GM19239 (cell line): ENCODE measurements at places on chromosomes 3 and 15.
A peak's percentile ranks its signal among the peaks of the same experiment; 100 is the strongest.

DNA sequence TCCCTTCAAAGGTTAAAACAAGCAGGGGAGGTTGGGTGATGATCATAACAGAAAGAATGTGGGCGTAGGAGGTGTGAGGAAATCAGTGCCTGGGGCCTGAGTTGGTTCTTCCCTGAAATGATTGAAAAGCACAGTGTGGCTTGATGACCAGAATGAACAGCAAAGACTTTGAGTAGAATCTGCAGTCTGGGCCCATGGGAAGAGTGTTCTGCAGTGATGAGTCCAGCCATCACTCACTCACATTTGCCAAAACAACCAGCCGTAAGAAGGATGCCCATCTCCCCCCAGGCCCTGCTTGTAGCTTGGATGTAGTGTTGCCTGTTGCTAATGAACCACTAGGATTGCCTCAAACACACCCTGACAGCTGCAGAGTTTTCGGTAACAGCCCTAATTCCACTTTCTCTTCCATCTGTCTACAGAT is 67.9 kb downstream of the VGLL3 start:
- DNase-seq, result no peak

- no peak for DNase-seq
These were observed 53.7 kb downstream of the ZIC1 start for GRCh38 chr3:147462856-147463255.

DNA sequence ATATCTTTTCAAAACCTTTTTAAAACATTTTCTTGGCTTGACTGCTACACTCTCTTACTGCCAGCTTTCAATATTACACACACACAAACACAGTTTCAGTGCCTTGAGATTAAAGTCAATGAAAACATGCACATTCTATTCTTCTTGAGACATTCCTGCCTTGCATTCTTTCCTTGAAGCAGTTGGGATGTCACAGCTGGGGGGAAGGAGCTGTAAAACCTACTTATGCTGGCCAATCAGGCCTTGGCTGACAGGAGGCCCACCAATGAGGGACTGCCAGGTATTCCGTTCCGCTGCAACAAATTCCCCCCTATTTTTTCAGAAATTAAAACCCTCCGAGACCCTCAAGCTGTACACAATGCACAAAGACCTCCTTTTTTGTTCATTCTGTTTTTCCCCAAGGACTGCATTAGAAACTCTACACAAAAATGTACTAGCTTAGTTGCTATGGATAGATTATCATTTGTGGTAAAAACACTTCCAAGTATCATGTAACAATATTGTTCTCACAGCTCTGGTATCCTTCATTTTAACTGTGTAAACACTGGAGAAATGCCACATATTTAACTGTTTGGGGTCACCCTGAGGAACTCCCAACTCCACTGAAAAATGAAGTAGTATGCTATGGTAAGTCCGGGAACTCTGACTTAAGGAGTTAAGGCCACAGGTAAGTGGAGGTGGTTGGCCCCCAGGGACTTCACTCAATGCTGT is 18.5 kb downstream of the FSTL1 start:
- DNase-seq, result no peak

GRCh38 chr3:194313560-194314387 is 37.4 kb downstream of the CPN2 start:
- DNase-seq, result no peak

DNA sequence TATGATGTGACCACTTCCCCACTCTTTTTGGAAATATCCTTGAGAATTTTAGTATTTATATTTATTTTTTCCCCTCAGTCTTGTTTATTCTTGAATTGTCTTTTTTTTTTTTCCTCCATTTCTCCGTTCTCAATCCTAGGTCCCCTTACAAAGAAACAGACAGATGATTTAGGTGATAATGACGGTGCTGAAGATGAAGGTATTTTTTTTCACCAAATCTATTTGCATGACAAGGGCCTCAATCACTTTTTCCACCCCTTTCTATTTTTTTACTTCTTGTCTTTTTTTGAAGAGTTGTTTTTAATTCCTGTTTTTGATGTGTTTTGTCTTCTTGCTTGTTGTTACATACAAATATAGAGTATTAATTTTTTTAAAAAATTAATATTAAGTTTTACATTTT is 402.6 kb downstream of the NLGN1 start:
- no peak for DNase-seq

DNA sequence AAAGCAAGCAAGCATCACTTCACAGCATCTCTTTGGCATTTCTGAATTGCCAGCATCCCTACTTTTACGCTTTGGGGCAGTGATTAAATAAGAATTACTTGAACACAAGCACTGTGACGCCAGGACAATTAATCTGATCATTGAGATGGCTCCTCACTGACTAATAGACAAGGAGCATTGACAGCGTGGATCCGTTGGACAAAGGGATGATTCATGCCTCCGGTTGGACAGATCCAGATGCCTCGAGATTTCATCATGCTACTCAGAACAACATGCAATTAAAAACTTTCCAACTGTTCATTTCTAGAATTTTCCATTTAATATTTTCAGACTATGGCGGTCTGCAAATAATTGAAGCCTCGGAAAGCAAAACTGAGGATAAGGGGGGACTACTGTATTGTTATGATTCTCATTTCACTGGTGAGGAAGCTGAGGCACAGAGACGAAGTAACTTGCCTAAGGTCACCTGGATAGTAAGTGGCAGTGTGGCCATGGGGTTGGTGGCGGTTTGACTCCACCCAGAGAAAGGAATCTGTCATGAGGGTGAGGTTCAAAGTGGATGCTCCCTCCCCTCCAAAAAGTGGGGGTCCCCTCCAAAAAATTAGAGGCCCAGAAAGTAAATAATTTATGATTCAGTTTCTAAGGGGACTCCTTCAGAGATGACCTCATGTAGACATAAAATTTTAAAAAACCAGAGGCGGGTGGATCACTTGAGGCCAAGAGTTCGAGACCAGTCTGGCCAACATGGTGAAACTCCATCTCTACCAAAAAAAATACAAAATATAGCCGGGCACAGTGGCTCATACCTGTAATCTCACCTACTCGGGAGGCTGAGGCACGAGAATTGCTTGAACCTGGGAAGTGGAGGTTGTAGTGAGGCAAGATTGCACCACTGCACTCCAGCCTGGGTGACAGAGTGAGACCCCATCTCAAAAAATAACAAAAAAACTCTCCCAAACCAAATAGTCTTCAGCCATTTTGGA is 12.3 kb upstream of the PGPEP1L start:
- DNase-seq, result no peak

DNA sequence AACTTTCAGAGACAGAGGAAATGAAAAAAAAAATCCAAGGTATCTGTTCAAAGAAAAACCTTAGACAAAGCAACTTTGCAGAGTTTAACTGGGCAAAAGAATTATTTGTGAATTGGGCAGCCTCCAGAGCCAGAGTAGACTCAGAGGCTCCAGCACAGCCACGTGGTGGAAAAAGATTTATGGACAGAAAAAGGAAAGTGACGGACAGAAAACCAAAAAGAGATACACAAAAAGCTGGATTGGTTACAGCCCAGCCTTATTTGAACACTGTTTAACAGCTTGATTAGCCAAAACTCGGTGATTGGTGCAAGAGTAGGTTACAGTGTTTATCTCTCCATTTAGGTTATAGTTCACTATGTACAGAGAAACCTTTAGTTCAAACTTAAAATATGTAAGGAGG is 23.7 kb upstream of the GPD1L start:
- DNase-seq, result no peak

DNA sequence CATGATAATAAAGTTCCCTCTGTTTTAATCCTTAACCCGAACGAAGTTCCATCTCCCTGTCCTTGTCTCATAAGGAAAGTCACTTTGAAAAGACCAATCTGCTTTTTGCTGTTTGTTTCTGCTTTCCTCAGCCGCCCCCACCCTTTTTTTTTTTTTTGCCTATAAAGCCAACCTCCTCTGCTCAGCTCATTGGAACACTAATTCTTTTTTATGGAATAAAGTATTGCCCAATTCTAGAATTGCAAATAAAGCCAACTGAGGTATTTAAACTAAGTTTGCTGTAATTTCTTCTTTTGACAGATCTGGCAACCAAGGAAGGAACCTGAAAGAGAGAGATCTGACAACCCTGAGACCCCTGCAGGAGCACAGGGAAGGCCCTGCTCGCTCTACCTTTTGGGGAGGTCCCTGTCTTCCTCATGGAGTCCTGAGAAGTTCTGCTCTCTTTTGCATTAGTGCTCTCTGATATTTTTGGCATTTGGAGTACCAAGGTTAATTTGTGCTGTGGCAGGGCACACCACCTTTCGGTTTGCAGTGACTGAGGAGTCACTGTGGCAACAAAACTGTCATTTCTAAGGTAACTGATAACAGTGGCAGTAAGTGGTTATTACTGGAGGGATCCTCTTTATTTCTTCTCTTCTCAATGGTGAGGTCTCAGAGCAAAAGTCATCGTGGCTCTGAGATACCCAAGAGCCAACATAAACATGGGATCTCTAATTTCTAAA is 35.2 kb upstream of the TRPM1 start:
- no peak for DNase-seq

DNA sequence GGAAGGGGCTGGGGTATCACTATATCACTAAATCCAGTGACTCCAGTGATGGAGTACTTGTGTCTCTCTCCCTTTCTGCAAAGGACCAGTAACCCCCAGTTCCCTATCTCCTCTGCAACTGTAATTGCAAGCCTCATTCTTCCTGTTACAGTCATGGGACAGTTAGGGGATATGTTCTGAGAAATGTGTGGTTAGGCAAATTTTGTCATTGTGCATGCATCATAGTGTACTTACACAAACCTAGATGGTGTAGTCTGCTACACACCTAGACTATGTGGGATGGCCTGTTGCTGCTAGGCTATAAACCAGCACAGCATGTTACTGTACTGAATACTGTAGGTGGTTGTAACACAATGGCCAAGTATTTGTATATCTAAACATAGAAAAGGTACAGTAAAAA is 2.2 kb downstream of the VPS8 start:
- no peak for DNase-seq

GRCh38 chr15:63528138-63528659 is 23.8 kb downstream of the USP3 start:
- DNase-seq, result no peak

DNA sequence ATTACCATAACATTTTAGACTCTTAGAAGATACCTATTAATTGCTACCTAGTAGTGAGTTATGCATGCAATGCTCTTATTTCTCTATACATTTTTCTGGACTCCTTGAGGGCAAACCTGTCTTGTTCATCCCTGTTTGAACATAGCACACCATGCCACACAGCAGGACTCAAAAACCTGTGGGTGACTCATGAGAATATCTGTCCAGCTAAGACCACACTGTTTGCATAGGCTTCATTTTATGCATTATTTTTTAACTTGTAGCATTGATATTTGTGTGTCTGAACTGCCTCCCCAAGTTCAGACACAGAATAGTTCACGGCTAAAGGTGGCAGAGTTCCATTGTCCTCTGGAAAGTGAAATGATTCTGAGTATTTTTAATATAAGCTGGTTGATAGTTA is 1.8 kb downstream of the LMCD1 start:
- DNase-seq, result no peak

DNA sequence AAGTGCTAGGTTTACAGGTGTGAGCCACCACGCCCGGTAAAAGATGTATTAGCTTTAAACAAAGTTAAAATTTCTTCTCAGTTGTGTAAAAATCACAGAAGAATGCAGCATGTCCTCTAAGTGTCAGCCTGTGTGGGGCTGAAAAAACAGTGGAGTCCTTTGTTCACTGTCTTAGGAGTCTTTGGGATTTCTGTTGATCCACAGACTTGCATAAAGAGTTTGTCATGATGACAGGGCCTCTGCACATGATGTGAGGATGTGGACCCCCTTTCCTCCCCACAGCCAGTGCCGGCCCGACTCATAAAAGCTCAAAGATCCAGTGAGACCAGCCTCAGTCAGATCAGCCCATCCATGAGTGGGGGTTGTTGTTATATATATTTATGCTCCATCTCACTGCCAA is 49.0 kb upstream of the GOLGA8J start:
- DNase-seq, result no peak

- DNase-seq, result peak; percentile 32
These were observed 39.8 kb downstream of the CHDH start for GRCh38 chr3:53806182-53807116.

GRCh38 chr3:148709560-148710253 is 12.0 kb downstream of the AGTR1 start:
- DNase-seq, result no peak

DNA sequence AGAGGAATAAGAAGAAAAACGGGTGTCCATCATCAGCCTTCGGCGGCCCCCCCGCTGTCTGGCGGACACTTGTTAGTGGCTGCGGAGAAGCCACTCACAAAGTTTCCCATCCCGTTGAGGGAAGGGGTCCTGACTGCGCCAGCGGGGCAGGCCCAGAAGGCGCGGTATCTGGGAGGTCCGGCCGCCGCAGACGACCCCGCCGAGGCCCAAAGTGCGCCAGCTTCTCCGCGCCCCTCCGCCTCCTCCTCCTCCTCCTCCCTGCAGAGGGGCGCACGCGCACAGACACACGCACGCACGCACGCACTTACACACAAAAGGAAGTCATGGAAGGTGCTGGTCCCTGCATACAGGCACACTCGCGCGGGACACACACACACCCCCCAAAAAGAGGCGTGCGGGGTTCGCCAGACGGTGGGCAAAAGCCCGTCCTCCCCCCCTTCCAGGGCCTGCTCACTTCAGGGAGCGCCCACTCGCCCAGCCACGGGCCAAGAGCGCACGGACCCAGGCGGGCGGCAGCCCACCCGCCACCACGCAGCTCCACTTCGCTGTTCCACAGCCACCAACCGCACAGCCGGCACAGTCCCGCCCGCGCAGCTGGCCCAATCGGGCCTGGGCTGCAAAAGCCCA is 18.0 kb downstream of the ZNF148 start:
- peak; percentile 64 for DNase-seq

- no peak for DNase-seq
These were observed 157.3 kb upstream of the UBE2E1 start for GRCh38 chr3:23648326-23648995.

DNA sequence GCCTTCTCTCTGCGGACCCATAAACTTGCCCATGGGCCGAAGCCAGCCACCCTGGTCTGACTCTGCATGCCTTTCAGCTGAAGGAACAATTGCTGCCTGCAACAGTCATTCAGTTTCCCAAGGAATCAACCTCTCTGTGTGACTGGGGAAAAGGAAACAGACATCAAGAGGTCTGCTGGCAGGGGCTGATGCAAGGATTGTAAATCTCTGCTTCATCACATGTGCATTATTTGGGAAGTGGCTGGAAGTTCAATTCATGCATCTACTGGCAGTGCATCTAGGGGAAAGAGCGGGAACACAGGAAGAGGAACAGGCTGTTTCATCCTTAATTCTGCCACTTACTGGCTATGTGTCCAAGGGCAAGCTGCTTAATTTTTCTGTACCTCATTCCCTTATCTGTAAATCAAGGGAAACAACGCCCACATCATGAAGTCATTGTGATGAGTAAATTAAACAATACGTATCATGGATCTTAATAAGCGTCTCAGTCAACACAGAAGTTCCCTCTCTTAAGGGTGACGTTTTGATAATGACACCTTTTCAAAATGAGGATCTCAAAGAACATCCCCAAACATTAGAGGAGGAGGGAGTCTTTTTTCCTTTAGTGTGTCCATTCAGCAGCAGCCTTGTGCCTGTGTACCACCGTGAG is 17.4 kb upstream of the ADPGK start:
- DNase-seq, result no peak

- no peak for DNase-seq
These were observed 51.2 kb downstream of the CHAC1 start for GRCh38 chr15:41004490-41004889.

GRCh38 chr3:157373783-157374182 is 62.9 kb upstream of the PTX3 start:
- no peak for DNase-seq

GRCh38 chr3:10189557-10190354 is 25.0 kb downstream of the IRAK2 start:
- DNase-seq, result no peak

- no peak for DNase-seq
These were observed 2.6 kb upstream of the UBE2Q2 start for GRCh38 chr15:75840659-75841058.

- no peak for DNase-seq
These were observed 21.0 kb upstream of the NFKBIZ start for GRCh38 chr3:101828276-101828675.
